Mesothelial cell of epicardium (in vitro differentiated cells): ENCODE measurements at places on chromosomes 3 and 15.

DNA sequence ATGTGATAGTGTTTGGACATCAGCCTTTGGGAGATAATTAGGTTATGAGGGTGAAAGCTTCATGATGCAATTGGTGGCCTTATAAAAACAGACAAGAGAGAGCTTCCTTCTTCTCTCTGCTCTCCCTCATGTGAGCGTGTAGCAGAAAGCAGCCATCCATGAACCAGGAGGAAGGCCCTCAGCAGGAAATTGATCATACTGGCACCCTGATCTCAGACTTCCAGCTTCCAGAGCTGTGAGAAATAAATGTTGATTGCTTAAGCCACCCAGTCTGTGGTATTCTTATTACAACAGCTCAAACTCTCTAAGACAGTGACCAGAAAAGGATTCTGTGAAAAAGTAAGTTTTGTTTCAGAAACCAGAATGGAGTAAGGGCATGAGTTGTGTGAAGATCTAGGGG, 13.3 kb downstream of the STAC start:
- no peak overlapping the region for H3K27ac ChIP-seq
- H3K36me3 ChIP-seq = no peaks in the 10 kb centered on the region
- H3K27me3 ChIP-seq = peaks cover 10% of the 10 kb centered on the region
- no peaks in the 10 kb centered on the region for H3K4me1 ChIP-seq
- H3K4me3 ChIP-seq = no peak overlapping the region

DNA sequence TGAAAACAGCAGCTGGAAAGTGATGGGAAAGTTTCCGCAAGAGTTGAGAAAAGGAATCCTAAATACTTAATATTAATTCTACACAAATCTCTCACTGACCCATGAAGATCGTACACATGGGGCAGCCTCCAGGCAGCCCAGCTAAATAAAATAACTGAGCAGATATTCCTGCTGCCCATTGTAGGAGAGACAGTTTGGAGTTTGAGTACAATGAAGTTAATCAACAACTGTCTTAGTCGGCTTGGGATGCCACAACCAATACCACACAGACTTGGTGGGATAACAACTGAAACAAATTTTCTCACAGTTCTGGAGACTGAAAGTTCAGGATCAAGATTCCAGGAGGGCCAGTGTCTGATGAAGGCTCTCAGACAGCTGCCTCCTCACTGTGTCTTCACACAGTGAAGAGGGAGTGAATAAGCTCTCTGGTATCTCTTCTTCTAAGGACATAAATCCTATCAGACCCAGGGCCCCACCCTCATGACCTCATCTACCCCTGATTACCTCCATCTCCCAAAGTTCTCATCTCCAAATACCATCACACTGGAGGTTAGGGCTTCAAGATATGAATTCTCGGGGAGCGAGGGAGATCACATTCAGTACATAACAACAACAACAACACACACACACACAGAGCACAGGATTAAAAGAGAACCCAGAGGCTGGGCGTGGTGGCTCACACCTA, 9.7 kb downstream of the TRPM7 start:
- H3K4me1 ChIP-seq = peaks cover 7% of the 10 kb centered on the region
- no peaks in the 10 kb centered on the region for H3K27me3 ChIP-seq
- H3K4me3 ChIP-seq = no peak overlapping the region
- peaks cover 9% of the 10 kb centered on the region for H3K36me3 ChIP-seq

GRCh38 chr15:101060576-101061551, 141.7 kb downstream of the LRRK1 start:
- H3K27me3 ChIP-seq = no peaks in the 10 kb centered on the region
- H3K27ac ChIP-seq = no peak overlapping the region
- no peak overlapping the region for H3K4me3 ChIP-seq
- DNase-seq = peak; percentile 31

DNA sequence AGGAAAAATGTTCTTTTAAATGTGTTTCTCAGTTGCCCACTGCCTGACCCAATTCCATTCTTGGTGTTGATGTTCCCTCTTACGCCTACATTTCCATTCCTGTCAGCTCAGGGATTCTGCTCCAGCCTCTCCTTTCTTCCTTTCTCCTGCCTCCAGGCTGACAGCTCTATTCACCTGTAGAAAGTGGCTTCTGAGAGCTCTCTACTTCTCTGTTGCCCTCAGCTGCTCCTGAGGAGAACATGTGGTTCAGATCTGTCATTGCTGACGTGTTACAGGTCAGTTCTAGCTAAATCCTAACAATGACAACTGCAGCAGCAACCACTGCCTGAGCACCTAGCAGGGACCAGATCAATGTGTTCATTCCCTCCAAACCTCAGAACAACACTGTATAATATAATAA, 144.9 kb upstream of the PLAAT1 start:
- H3K4me3 ChIP-seq = no peak overlapping the region
- H3K27ac ChIP-seq = no peak overlapping the region
- H3K36me3 ChIP-seq = no peaks in the 10 kb centered on the region
- H3K27me3 ChIP-seq = no peaks in the 10 kb centered on the region
- peaks cover 11% of the 10 kb centered on the region for H3K4me1 ChIP-seq

- no peak for DNase-seq
- H3K36me3 ChIP-seq = no peaks in the 10 kb centered on the region
- H3K4me1 ChIP-seq = no peaks in the 10 kb centered on the region
- no peak overlapping the region for H3K4me3 ChIP-seq
- H3K27ac ChIP-seq = no peak overlapping the region
These were observed 7.6 kb upstream of the GRAMD1C start for GRCh38 chr3:113831103-113831355.

GRCh38 chr3:165640970-165641369, 196.3 kb downstream of the BCHE start:
- H3K27ac ChIP-seq = no peak overlapping the region
- no peak for DNase-seq
- H3K27me3 ChIP-seq = no peaks in the 10 kb centered on the region
- no peaks in the 10 kb centered on the region for H3K36me3 ChIP-seq
- no peak overlapping the region for H3K4me3 ChIP-seq
- peaks cover 26% of the 10 kb centered on the region for H3K4me1 ChIP-seq

GRCh38 chr3:186566772-186567071, 417 bp downstream of the TBCCD1 start:
- H3K27ac ChIP-seq = peak overlapping the region; percentile 95
- H3K27me3 ChIP-seq = no peaks in the 10 kb centered on the region
- peaks cover 31% of the 10 kb centered on the region for H3K4me1 ChIP-seq
- DNase-seq = no peak
- H3K36me3 ChIP-seq = no peaks in the 10 kb centered on the region
- peak overlapping the region; percentile 95 for H3K4me3 ChIP-seq

DNA sequence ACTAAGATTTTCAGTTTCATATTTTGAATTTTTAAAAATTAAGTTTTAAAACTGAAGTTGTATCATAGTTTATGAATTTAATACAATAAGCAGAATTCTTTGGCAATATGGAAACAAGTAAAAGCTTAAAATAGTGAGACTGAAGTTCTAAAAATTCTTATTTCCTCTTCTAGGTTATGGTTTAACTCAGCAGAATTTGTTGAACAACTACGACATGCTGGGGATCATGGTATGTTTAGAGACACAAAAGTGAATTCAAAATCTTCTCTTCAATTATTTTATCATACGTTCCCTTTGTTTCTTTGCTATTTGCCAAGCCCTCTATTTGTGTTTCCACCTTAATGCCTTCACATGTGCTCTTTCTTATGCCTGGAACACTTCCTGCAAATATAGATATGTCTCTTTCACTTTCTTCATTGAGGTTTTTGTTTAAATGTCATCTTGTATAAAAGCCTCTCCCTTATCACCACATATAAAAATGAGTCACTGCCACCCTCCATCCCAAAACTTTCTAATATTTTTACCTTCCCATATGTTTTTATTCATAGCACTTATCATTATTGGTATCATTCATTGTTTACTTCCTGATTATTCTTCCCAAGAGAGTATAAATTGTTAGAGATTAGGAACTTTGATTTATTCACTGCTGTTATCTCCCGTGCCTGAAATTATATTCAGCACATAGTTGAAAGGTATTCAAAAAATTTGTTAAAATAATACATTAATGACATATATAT, 6.4 kb downstream of the SUCNR1 start:
- peak overlapping the region; percentile 70 for H3K27ac ChIP-seq
- H3K4me1 ChIP-seq = peaks cover 22% of the 10 kb centered on the region

- H3K27ac ChIP-seq = no peak overlapping the region
- H3K4me3 ChIP-seq = no peak overlapping the region
- H3K36me3 ChIP-seq = no peaks in the 10 kb centered on the region
- no peaks in the 10 kb centered on the region for H3K4me1 ChIP-seq
These were observed 85.7 kb downstream of the CRYGS start for GRCh38 chr3:186458306-186459107.

DNA sequence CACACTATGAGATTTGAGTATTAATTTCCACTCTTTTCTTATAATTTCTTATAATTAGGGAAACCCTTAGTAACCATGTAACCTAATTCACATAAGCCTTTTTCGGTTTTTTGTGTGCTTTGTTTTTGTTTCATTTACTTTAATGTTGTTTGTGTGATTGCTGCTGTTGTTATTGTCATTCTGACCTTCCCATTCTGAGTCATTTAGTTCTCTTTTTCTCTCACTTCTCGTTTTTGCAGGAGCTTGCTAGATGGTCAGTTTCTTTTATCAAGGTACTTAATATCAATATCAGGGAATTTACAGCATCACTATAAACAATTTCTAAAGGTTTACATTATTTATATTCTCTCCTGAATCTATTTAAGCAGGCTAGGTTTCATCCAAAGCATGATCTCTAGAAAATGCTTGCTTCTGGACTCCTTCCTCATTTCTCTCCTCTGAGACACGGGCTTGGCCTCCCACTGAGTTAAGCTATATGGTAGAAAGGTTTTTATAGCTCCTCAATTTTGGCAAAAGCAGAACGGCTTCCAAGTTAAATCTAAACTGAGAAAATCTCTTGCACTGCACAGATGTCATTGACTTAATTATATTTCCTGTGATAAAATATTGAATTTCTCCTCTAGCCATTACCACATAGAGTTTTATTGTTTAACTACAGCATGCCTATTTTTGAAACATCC, 534.2 kb downstream of the NSUN3 start:
- no peak overlapping the region for H3K4me3 ChIP-seq
- no peaks in the 10 kb centered on the region for H3K27me3 ChIP-seq
- no peak overlapping the region for H3K27ac ChIP-seq
- no peaks in the 10 kb centered on the region for H3K36me3 ChIP-seq

DNA sequence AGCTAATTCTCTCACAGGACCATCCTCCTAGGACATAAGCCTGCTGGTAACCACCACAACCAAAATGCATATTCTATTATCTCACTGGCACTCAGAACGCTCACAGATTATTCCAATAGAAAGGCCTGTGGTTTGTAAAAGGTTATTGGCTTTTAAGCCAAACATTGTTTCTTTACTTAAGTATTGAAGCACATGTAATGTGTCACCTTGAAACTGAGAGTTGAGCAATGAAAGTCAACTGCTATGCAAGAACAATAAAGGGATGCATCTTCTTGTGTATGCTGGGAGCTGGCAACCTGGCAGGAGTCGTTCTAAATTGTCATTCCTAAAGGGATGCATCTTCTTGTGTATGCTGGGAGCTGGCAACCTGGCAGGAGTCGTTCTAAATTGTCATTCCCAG, 298.6 kb upstream of the DNAJC19 start:
- H3K4me1 ChIP-seq = no peaks in the 10 kb centered on the region
- H3K36me3 ChIP-seq = no peaks in the 10 kb centered on the region
- H3K27me3 ChIP-seq = peaks cover 11% of the 10 kb centered on the region
- H3K27ac ChIP-seq = no peak overlapping the region

GRCh38 chr3:146589899-146590508, 15.1 kb downstream of the PLSCR5 start:
- no peak overlapping the region for H3K4me3 ChIP-seq
- no peaks in the 10 kb centered on the region for H3K36me3 ChIP-seq
- peaks cover 3% of the 10 kb centered on the region for H3K4me1 ChIP-seq
- DNase-seq = no peak
- H3K27ac ChIP-seq = no peak overlapping the region

DNA sequence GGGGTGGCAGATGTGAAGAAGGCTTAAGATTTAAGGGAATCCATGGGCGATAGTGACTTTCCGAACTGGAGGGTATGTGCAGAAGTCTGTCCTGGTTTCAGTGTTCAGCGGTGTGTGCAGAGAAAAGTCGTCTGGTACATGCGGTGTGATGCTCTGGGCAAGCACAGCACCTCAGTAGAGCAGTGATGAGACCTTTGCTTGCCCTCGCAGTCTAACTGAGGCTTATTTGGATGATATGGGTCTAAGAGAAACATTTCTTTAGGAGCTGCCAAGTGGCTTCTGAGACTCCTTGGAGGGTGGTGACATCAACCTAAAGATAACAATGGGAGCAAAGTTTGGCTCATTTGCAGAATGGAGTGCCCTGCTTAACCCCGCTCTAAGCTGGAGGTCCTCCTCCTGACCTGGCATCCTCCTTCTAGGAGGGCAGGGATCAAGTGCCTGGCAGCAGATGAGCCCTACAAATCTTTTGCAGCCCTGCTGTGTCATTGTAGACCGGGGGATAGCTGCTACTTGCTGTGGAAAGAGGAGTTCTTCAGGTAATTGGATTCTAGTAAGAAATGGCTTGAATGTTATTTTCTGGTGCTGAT, 228.1 kb upstream of the AZI2 start:
- no peak for DNase-seq
- H3K4me1 ChIP-seq = peaks cover 11% of the 10 kb centered on the region
- no peak overlapping the region for H3K27ac ChIP-seq

DNA sequence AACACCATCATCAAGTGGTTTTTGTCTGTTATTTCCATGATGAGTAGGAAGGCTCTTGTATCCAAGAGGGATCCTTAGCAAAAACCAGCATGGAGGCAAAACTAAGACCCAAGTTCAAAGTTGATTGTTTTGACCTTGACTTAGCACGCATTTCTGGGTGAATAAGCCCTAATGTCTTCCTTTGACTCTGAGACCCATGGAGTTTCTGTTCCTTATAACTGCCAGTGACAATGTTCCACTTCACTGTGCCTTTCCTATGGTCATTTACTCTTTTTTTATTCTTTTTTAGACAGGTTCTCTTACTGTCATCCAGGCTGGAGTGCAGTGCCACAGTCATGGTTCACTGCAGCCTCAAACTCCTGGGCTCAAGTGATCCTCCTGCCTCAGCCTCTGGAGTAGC, 118.2 kb upstream of the MRPL3 start:
- H3K4me1 ChIP-seq = no peaks in the 10 kb centered on the region
- no peaks in the 10 kb centered on the region for H3K36me3 ChIP-seq
- DNase-seq = no peak
- H3K4me3 ChIP-seq = no peak overlapping the region

- H3K27ac ChIP-seq = no peak overlapping the region
- H3K4me1 ChIP-seq = no peaks in the 10 kb centered on the region
- no peaks in the 10 kb centered on the region for H3K36me3 ChIP-seq
- no peak for DNase-seq
- H3K4me3 ChIP-seq = no peak overlapping the region
These were observed 50.3 kb downstream of the MECOM start for GRCh38 chr3:169613053-169613803.

DNA sequence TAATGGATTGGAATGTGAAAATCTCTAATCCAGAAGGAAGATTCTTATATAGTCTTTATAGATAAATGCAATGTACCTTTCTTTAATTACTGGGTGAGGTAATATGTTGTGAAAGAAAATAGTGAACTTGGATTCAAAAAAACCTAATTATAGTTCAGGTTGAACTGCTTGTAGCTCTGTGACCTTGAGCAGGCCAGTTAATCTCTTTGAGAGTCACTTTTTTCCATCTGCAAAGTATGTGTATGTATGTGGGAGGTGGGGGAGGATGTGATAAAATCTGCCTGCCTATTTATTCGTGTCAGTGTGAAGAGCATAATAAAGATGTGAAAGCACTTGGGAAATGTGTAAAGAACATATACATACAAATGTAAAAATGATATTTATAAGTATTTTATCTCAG, 34.4 kb downstream of the GLCE start:
- H3K36me3 ChIP-seq = peaks cover 26% of the 10 kb centered on the region
- H3K4me3 ChIP-seq = no peak overlapping the region
- H3K27ac ChIP-seq = peak overlapping the region; percentile 31
- no peak for DNase-seq
- H3K27me3 ChIP-seq = no peaks in the 10 kb centered on the region
- H3K4me1 ChIP-seq = peaks cover 36% of the 10 kb centered on the region
